ENCODE measurements at places on chromosomes 5 and 9.

- no peak for DNase-seq
Measured at GRCh38 chr5:109558952-109559351, 130.8 kb upstream of the MAN2A1 start.

DNA sequence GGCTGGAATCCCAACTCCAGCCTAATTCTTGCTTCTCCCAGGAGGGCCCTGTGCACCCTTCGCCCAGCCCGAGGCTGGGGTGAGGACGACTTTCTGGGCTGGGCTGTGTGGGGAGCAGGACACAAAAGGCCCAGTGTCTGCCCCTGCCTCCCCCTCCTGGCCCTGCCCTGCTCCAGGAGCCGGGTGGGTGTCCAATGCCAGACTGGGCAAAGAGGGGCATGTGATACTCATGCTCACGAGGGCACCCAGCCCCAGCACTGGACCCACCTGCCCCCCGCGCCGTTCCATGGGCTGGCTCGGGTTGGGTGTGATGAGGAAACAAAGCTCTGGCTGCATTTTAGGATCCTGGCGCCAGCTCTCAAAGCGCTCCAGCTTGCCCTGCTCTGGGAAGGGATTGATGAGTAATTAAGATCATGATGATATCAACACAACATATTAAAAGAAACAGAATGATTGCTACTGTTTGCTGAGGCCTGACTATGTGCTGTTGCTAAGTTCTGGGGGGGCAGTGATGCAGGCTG is 30.7 kb downstream of the LHX2 start:
- DNase-seq, result no peak

GRCh38 chr9:101398930-101399642 is 435 bp downstream of the ZNF189 start:
- DNase-seq, result no peak

- no peak for DNase-seq
Measured at GRCh38 chr9:79780559-79780958, 208.8 kb downstream of the TLE4 start.

- peak; percentile 37 for DNase-seq
Measured at GRCh38 chr5:172123269-172123692, 64.7 kb downstream of the STK10 start.

- no peak for DNase-seq
Measured at GRCh38 chr5:57348376-57349140, 134.1 kb downstream of the ACTBL2 start.

GRCh38 chr5:78905084-78905938 is 79.8 kb downstream of the ARSB start:
- no peak for DNase-seq

- no peak for DNase-seq
Measured at GRCh38 chr5:96984506-96985192, 48.8 kb downstream of the LNPEP start.

DNA sequence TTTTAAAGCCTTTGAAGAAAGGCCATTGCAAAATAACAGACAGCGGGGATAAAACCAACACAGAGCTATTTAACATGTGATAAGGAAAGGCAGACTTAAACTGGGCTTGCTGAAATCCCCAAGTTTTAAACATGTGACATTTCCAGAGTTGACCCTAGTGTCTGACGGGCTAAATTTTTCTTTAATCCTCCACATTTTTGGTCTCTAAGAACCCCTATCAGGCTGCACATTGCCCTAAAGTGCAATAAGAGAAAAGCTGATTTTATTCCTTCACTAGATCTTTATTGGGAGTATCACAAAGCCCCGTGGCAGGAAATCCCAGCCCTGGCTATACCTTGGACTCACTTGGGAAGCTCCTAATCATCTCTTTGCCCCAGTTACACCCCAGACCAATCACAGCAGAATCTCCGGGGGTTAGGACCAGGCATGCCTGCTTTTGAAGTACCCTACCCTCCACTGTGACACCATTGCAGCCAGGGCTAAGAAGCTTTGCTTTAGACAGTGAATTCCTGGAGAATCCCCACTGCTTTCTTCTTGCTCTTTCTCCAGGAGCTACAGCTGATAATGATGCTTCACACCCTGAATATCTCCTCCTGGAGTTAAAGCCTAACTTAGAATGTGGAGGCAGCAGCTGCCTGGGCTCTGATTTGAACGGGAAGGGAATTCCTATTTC is 20.1 kb upstream of the COL15A1 start:
- no peak for DNase-seq

DNA sequence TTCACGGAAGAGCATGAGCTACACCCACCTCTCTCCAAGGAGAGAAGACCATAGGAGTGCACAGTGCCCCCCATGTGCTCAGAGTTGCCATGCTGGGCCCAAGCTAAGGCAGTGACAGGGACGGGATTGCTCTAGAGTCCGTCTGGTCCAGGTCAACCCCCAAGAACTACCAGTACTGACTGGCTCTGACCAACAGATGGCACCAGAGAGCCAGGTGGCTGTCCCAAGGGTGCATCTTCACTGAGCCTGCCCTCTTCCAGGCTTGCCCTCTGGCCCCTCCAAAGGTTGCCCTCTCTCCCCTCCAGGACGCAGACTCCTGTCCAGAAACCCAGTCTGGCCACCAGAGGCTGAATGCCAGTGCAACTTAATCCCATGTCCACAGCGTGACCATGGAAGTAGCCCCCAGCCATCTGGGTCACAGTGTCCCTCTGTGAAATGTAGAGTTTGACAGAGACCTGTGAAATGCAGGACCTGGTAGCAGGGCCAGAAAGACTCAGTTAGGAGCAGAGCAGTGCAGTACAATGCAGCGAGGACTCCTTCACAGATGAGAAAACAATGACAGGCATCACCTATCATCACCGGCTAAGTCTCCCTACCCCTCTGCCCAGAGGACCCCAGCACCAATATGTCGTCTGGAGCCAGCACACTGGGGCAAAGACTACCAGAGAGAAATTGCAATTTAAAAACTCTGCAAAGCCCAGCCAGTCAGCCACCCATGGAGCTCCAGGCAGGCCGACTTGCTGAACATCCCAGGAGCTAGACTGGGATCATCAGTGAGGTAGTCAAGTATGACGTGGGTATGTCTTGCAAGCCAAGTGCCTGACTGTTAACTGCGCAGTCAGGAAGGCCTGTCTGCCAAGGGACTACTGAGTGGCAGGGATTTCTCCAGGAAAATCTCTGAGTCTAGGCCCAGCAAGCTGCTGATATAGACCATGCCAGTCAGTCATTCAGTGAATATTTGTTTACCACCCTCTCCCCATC is 7.7 kb upstream of the SKP1 start:
- peak; percentile 48 for DNase-seq

GRCh38 chr9:23081377-23081776 is 634.8 kb downstream of the DMRTA1 start:
- no peak for DNase-seq

DNA sequence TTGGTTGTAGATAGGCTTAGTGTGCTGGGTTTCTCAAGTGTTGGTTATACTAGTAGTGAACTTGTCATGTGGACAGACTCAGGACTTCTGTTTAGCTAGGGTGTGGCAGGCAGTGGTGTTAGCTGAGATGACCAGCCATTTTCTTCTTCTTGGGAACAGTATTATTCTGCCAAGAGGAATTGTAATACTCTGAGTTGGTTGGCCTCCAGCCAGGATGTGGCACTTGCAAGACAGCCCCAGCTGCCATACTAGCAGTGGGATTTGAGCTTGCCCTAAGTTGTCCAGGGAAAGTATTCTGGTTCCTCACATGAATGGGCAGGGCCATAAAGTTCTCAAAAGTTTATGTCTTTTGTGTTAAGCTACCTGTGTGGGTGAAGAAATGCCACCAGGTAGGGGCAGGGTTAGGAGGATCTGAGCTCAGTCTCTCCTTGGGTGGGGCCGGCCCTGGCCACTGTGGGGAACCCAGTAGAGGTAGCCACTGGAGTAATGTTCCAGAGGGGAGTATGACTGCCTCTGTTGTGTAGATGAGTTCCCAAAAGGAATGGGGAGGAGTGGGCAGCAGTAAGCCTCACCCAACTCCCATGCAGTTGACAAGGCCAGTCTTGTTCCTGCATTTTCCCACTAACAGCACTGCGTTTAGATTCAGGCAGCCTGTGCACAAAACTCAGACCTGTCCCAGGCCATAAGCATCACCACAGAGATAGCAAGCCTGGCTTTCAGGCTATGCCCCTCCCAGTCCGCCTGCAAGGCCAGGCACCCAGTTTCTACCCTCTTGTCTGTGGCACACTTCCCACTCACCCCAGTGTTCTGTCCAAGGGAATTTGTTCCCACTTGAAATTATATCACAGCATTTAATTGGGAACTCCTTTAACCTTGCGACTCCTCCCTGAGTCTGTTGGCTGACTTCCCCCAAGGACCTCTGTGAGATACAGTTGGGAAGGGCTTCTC is 250.7 kb downstream of the ANXA1 start:
- DNase-seq, result no peak

DNA sequence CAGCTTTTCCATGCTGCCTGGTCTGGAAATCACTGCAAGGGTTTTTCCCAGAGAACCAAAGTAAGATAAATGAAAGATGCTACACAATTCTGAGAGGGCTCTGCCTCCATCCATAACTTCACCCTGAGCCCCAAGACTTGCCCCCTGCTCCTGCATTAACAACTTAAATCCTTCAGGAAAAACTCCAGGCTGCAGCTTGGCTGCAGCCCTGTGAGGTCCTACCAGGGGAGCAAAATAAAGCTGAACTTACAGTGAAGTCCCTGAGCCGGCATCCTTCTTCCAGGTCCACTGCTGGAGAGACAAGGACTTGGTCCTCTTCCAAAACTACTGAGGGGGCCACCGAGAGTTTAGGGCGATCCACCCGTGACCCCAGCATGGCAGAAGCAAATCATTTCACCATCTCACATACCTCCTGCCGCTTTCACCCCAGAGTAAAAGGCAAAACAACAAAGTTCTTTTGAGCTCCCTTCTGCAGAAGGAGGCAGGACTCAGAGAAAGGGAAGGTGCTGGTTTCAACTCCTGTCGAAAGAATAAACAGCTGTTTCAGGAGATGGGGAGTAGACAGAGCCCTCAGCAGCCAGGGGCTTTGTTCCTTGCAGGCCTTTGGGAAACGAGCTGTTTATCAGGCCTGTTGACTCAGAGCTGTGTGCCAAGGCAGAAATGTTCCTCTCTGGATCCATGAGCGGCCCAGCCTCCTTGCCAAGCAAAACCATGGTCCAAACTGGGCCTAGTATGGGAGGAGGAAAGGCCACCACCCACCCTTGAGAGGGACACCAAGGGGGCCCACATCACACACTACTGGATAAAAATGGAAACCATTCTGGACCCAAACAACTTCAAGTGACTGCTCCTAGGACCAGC is 20.6 kb downstream of the GGTA1 start:
- DNase-seq, result no peak

- DNase-seq, result no peak
Measured at GRCh38 chr5:149002053-149002452, 60.8 kb downstream of the SH3TC2 start.

DNA sequence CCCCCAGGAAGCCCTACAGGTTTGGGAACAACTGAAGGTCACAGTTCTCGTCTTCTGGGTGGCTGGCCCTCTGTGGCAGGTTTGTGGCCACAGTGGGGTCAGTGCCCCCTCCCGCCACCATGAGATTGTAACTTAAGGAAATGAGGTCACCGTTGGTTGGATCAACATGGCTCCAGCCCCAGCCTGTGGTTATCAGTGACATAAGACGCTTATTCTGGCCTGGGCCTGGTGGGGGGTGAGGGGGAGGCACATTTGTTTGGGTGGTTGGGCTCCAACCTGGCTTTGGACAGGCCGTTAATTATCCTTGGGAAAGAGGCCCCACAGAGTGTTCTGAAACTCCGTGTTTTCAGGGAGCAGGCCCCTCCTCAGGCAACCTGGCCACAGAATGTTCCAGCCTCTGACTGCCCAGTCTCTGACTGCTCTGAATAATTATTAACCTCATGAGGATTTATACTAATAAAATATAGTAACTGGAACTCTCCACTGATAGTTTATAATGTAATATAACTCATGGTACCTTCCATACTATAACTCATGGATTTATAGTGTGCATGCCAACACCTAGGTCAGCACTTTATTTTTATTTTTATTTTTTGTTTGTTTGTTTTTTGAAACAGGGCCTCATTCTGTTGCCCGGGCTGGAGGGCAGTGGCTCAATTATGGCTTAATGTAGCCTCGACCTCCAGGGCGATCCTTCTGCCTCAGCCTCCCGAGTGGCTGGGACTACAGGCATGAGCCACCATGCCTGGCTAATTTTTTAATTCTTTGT is 58.0 kb upstream of the RPL26L1 start:
- no peak for DNase-seq

GRCh38 chr9:34662526-34663302 is at the start of gene CCL27:
TSS of gene CCL27 (minus strand) at chr9:34662657. CDS start at chr9:34662633, 24 bp downstream.
- no peak for DNase-seq

DNA sequence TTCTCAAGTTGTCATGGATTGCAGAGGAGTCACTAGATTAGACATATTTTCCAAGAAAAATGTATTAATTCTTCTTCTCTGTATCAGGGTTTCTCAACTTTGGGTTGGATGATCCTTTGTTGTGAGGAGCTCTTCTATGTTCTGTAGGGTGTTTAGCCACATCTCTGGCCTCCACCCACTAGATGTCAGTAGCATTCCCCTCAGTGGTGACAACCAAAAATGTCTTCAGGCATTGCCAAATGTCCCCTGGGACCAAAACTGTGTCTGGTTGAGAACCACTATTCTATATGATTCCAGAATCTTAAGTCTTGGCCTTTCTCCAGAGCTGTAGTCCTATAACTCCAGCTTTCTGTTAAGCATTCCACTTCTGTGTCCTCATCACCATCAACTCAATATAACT is 220.9 kb downstream of the KIAA0825 start:
- no peak for DNase-seq

GRCh38 chr5:168117469-168117868 is 174.0 kb upstream of the WWC1 start:
- no peak for DNase-seq

DNA sequence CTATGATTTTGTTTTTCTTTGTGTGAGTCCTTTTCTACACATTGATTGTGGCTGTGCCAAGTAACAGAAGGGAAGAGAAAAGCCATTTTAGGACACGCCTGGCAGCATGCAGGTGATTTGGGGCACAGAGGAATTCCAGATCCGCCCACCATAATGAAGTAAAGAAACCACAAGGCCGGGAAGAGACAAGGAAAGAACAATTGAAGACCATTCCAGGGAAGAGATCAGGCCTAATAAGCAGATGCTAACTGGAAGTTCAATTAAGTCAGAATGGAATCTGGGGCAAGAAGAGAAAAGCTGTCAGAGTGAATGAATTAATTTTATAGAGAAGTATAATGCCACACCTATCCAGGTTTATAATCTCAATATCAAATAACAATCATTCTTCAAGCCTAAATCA is 110.2 kb upstream of the ISL1 start:
- no peak for DNase-seq

- no peak for DNase-seq
Measured at GRCh38 chr9:135820661-135821060, 86.7 kb downstream of the CAMSAP1 start.

- no peak for DNase-seq
Measured at GRCh38 chr5:137648361-137648760, 87.5 kb downstream of the KLHL3 start.

Data from NCI-H2029 (cell line).